ENCODE measurements at places on chromosomes 3 and 15.

- DNase-seq, result peak; percentile 92
Measured at GRCh38 chr15:72227192-72227586, 3.8 kb downstream of the PKM start.

DNA sequence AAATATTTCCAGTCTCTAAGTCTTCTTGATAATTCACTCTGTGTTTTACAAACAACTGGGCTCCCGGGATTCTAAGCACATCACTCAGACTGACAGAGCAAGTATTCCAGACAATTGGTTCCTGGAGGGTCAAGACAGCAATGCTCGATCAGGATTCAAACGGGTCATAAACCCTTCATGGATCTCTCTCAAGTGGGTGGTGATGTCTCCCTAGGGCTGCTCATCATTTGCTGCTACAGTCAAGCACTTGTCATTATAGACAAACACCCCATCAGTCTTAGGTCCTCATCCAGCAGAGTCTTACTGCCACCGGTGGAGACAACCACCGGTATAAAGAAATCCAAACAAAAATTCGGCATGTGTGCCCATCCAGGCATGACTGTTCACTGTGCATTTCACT lies 921.1 kb downstream of the FHIT start:
- no peak for DNase-seq

GRCh38 chr3:14170531-14171159 lies 7.8 kb downstream of the XPC start:
- DNase-seq, result peak; percentile 67

- DNase-seq, result no peak
Measured at GRCh38 chr15:65204236-65204930, 6.9 kb downstream of the CILP start.

GRCh38 chr3:8319935-8320634 lies 181.5 kb upstream of the LMCD1 start:
- peak; percentile 63 for DNase-seq

GRCh38 chr3:160183345-160184076 lies 41.7 kb upstream of the C3orf80 start:
- peak; percentile 57 for DNase-seq

GRCh38 chr3:17579289-17580031 lies 163.0 kb downstream of the TBC1D5 start:
- DNase-seq, result no peak

GRCh38 chr3:192847941-192848340 lies 69.7 kb downstream of the MB21D2 start:
- DNase-seq, result no peak

- no peak for DNase-seq
Measured at GRCh38 chr3:151209654-151210053, 6.6 kb upstream of the GPR171 start.

- DNase-seq, result no peak
Measured at GRCh38 chr3:157499342-157499963, 3.8 kb downstream of the VEPH1 start.

- DNase-seq, result no peak
Measured at GRCh38 chr15:65949491-65949890, 80.2 kb downstream of the RAB11A start.

- peak; percentile 86 for DNase-seq
Measured at GRCh38 chr3:141388823-141389621, 20.7 kb downstream of the ZBTB38 start.

GRCh38 chr15:66723826-66724731 lies 22.0 kb downstream of the SMAD6 start:
- DNase-seq, result peak; percentile 44

- DNase-seq, result no peak
Measured at GRCh38 chr3:140559546-140559945, 118.3 kb upstream of the TRIM42 start.

DNA sequence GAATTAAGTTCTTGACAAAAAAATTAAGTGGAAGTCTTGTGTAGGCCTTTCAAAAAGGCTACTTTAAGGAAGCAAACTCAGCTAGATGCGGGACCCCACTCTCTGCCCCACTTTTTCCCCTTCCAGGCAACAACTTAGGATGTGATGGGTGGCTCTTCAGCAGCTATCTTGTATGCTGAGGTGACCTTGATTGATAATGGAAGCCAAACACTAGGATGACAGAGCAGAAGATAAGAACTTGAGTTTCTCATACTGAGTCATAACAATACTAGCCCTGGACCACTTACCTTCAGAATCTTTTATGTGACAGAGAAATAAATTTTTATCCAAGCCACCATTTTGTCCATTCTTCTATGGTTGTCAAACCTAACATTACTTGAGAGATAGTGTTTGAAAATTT lies 16.1 kb downstream of the PDCD10 start:
- no peak for DNase-seq

GRCh38 chr15:52334491-52335160 lies 39.0 kb upstream of the MYO5C start:
- DNase-seq, result no peak

DNA sequence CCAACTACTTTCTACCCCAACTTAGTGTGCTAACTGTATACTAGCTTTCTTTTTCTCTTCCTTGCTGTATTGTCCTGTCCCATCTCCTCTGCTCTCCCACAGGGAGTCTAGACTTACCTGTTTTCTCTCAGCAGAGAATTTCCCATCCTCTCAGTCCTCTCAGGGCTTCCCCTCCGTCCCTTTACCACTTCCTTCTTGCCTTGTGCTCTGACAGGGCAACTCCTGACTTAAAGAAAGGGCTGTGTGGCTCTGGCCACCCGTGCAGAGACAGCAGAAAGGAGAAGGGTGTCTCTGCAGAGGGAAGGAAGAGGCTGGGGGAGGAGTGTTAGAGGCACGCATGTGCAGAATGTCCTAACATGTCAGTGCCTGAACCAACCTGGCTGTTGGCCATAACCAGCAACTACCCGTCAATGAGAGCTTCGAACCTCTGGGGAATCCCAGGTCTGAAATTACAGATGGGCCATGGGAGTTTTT lies at the start of gene GCSAM:
GCSAM (minus strand) TSS at position 274 of the 474 bp plus-strand sequence; CDS start at position 146, 128 bp downstream.
- DNase-seq, result no peak

GRCh38 chr3:49165771-49166751 lies at the start of gene CCDC71:
TSS of gene CCDC71 (minus strand) at chr3:49166331. CDS start at chr3:49164208, 2,123 bp downstream.
- peak; percentile 64 for DNase-seq

GRCh38 chr15:96064351-96064756 lies 266.1 kb upstream of the NR2F2 start:
- DNase-seq, result peak; percentile 58

DNA sequence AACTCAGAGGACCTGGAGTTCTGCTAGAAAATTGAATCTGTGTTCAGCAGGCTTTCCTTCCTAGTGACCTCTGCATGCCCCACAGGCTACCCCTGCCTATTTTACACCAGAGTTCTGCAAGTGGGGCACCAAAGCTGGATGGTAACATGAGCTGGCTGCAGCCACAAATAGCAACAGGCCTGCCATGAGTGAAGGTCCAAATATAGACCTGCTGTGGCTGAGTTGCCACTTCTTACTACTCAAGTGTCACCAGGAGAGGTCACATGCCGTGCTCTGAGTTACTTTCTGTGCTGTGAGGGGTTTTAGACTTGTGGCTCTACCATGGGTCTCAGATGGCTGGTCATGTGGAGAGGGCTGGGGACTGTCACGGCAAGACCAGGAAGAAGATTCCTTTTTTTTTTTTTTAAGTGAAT lies at the start of gene FSD2:
FSD2 (minus strand) TSS at position 76 of the 413 bp plus-strand sequence. CDS start 18,679 bp downstream, outside the sequence.
- no peak for DNase-seq

- peak; percentile 23 for DNase-seq
Measured at GRCh38 chr3:87132801-87133200, 94.3 kb upstream of the CHMP2B start.

DNA sequence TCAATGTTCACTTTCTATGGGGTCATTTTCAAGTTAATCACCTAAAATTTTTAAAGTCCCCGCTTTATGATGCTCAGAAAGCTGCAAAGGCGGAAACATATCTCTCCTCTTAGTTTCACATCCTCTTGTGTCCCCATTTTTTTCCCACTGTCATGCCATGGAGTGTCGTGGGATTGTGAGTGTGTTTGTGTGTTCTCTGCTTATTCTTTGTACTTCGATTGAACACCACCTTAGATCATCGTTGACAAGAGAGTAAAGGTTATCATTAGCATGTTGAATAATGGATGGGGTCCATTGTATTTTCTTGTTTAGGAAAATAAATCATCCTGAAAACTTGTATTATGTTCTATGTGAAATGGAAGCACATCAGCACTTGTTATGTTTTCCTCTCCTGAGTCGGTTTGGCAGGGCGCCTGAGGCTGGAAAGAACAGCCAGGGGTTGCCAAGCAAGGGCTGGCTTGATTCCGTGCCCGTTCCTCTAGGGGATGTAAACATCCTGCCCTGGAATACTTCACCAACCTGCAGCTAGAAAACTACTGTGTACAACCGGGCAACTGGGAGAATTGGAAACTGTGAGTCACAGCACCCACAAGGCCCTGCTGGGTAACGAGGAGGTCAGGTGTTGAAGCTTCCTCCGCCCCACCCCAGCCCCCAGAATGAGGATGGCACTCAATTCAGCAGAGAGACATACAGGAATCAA lies 67.2 kb downstream of the EIF4E3 start:
- no peak for DNase-seq

GRCh38 chr15:57704441-57704840 lies 2.1 kb upstream of the POLR2M start:
- no peak for DNase-seq

DNA sequence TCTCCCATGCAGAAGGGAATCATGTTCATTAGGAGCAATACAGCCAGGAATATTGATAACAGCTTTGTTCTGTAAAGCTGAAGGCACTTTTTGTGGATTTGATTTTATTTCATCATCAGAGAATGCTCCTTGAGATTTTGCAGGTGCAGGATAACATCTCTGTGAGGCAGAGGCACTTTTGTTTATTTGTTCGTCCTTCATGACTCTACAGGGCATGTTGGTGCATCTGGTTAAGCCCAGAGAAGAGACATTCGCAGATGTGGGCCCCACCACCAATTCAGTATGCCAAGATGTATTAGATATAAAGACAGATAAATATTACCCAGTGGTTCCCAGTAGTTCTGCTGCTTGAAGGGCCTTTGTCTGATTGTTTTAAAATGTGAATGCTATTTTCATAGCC lies 368.1 kb upstream of the SEMA6D start:
- no peak for DNase-seq

DNA sequence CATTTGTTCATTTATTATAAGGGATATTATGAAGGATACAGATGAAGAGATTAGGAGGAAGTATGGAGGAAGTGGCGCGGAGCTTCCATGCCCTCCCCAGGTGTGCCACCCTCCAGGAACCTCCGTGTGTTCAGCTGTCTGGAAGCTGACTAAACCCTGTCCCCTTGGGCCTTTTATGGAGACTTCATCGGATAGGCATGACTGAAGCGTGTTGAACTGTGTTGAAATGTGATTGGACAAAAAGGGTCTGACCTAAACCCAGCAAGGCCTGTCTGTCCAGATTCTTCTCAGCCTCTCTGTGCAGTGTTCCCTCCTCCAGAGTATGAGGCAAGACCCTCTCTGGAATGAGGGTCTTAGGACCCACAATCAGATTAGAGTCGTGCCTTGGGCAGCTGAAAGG lies 31.7 kb downstream of the HACD3 start:
- DNase-seq, result no peak

DNA sequence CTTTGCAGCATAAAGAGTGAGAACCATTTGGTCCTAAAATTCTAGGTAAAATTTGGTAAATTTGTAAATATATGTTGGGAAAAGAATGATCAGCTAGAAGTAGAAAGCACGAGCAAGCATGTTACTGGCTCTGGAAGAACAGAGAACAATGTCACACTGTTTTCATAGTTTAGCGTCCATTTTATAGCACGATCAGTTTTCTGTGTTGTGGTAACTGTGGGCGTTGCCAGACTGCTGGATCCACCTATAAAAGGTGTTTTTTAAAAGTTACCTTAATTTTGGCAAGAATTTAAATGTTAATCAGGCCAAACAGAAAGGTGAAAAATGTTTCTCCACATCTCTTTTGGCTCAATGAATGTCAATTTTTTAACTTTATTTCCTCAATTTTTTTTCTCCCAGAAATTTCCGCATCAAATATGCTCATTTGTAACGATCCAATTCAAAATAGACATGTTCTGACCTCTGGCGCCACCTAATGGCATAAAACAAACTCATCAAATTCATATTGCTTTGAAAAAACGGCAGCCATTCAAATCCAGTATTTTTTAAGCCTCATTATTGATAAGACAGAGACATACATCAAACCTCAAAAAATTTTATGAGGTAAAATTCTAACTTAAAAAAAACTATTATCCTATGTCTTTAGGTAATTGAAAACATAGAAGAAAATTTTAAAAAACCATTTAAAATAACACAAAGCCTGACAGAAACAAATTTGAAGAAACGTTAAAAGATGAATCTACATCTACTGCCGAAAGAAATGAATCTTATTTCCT lies 5.5 kb upstream of the GP5 start:
- DNase-seq, result peak; percentile 65

DNA sequence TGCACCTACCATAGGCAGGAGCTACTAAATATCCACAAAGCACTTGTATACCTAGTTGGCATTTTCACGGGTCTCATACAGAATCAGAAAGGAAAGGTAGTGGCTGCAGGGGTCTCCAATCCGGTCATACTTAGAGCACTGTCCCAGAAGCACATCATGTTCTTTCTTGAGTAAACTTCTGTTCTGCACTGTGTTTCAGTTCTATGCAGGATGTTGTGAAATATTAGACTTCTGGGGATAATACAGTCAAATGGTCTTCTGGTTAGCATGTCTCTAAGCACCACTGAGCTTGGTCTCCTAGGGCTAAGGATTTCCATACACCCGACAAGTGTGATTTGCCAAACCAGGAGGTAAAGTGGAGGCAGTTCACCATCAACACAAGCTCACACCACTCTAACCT lies 27.9 kb downstream of the MINDY4B start:
- no peak for DNase-seq

- no peak for DNase-seq
Measured at GRCh38 chr3:76694063-76694462, 345.8 kb upstream of the ROBO2 start.

DNA sequence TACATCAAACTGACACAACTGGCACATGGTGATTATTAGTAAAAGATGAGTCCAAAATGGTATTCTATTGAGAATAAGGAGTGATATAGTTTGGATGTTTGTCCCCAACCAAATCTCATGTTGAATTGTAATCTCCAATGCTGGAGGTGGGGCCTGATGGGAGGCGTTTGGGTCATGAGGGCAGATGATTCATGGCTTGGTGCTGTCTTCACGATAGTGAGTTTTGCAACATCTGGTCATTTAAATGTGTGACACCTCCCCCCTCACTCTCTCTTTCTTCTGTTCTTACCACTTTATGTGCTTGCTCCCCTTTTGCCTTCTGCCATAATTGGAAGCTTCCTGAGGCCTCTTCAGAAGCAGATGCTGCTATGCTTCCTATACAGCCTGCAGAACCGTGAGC lies 90.6 kb downstream of the RSL24D1 start:
- DNase-seq, result peak; percentile 29

GRCh38 chr15:28993720-28994053 lies 107.9 kb downstream of the APBA2 start:
- DNase-seq, result no peak

DNA sequence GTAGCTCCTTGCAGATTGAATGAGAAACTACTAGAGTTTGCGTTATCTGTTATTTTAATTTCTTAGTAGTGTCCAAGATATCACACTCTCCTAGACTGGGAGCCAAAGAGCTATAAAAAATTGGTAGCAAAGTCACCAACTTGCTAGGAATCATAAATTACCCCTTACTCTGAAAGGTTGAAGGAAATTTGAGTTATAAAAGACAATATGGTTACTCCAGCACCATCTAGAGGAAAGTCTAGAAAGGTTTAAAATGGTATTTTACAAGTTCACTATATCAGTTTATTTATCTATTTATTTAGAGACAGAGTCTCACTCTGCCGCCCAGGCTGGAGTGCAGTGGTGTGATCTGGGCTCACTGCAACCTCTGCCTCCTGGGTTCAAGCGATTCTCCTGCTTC lies 121.6 kb downstream of the RBPMS2 start:
- peak; percentile 46 for DNase-seq
